Islet precursor cell (in vitro differentiated cells): ENCODE measurements at places on chromosomes 2 and 18.

GRCh38 chr2:138086576-138086975 is 122.3 kb downstream of the HNMT start:
- no peak for DNase-seq

- no peak for DNase-seq
Measured at GRCh38 chr2:45699032-45699658, 47.7 kb downstream of the PRKCE start.

- DNase-seq: peak; percentile 40
Measured at GRCh38 chr18:58386780-58387179, 242.1 kb downstream of the ALPK2 start.

GRCh38 chr2:230828272-230828961 is 36.3 kb upstream of the ITM2C start:
- DNase-seq: no peak

GRCh38 chr2:26986576-26986975 is 16.1 kb downstream of the MAPRE3 start:
- no peak for DNase-seq

- DNase-seq: peak; percentile 35
Measured at GRCh38 chr18:49855711-49856415, 42.5 kb upstream of the ACAA2 start.

- DNase-seq: no peak
Measured at GRCh38 chr2:51344886-51345285, 313.0 kb upstream of the NRXN1 start.

- peak; percentile 51 for DNase-seq
Measured at GRCh38 chr2:1136067-1136466, 185.4 kb downstream of the SNTG2 start.

- DNase-seq: no peak
Measured at GRCh38 chr18:9387891-9388290, 53.3 kb downstream of the TWSG1 start.

- no peak for DNase-seq
Measured at GRCh38 chr18:681985-682384, 24.5 kb downstream of the TYMS start.

DNA sequence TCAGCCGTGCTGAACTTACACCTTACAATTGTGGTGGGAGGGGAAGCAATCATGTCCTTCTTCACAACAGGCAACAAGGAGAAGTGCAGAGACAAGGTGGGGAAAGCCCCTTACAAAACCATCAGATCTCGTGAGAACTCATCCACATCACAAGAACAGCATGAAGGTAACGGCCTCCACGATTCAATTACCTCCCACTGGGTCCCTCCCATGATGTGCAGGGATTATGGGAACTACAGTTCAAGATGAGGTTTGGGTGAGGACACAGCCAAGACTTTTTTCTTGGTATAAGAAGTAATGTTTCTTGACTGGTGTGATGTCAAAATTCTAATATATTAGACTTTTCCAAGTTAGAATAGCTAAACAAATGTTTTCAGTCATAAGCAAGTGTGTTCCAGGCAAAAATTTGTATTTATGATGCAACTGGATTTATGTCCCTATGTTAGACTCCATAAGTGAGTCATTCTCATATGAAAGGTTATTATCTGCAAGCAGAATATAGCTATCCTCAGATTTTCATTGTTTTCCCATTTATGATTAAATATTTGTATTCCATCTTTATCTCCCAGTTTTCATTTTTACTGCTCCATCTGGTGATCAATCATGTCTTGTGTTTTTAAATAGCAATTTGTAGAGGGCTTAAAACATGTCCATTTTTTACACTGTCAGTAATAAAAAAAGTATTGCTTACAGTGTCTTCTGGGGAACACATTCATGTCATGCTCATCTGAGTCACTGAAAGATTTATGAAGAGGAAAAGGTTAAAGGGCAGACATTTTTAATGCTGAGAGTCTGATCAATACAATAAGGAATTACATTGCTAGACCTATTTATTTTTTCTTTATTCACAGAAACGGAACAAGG is 995.2 kb upstream of the CDH2 start:
- DNase-seq: no peak

DNA sequence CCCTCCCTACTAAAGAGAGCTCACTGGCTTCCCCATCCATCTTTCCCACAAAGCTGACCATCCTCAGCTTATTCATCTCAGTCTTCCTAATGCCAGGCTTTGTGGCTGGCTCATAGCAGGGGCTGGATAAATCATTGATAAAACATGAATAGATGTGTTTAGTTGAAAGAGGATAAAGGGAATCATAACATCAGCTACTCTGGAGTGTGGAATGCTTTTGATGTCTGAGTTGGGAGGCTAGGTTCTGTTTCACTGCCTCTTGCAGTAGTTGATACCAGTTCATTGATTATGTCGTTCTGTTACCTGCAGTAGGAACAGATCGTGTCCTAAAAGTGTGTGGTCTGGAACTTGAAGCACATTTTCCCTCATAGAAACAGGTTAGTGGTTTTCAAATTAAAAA is 66.3 kb upstream of the HK2 start:
- DNase-seq: no peak

DNA sequence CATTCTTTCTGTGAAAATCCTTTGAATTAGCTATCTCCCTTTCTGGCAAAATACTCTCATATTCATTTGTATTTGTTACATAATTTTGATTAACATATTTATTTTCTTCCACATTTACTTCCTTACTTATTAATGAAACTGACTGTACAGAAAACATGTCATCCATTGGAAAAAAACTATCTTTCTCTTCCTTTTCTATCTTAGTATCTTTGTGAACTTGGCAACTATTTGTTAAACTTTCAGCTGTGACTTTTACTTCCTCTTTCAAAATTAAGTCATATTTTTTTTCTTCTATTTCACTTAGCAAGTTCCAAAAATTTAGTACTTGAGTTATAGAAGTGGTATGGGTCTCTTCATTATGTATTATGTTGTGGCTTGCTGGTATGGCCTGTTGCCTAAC is 2.6 kb downstream of the RAD51AP2 start:
- no peak for DNase-seq

DNA sequence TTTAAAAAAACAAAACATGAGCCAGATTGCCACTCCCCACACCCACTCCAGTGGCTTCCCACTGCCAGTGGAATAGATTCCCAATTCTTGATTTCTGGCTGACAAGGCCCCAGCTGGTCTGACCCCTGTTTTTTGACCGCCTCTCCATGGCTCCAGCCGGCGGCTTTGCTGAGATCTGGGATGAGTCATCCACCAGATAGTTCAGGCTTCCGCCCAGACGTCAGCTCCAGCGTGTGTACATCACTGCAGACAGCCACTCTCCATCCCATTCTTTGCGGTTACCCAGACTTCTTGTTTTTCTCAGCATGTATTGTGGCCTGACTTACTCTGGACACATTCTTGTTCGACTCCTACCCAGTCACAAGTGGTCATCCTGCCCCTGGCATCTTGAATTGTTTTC is 227.9 kb downstream of the GBX2 start:
- DNase-seq: peak; percentile 92

DNA sequence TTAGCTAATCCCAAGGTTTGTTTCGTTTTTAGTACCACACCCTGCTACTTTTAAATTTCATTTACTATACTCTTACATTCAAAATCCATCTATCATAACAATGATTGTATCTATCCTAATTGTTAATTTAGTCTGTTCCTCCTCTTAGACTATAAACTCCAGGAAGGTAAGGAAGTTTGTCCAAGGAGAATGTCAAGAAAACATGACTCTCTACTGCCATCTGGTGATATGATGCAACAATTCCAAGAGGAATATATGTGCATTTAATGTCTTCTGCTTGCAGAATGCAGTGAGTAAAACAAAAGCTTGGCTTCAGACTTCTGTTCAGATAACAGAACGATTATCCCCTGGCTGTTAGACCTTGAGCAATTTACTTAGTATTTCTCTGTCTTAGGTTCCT is 1267.1 kb downstream of the LRP1B start:
- no peak for DNase-seq

DNA sequence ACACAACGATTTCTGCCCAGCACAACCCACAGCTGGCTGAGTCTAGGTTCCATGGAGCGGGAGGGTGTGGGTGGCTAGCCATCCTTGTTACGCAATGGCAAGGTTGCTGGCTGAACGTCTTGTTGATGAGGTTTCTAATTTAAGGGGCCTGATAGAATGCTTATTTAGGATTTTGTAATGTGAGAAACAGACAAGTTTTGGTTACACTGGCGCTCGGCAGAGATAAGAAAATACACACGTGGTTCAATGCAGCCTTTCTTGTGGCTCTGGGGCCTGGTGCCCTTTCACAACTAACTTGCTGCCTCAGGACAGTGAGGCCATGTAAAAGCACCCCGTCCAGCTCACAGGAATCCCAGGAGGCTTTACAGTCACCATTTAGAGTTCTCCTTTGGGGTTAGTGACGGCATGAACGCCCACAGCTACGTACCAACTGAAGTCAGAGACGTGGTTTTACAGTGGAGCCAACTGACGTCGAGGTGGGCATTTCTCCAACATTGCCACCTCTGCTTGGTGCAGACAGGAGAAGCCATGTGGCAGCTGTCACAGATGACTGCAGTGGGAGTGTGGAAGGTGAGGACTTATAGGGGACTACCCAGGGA is 29.7 kb upstream of the PIEZO2 start:
- DNase-seq: no peak

GRCh38 chr2:241437179-241437578 is 71.2 kb downstream of the STK25 start:
- DNase-seq: no peak

DNA sequence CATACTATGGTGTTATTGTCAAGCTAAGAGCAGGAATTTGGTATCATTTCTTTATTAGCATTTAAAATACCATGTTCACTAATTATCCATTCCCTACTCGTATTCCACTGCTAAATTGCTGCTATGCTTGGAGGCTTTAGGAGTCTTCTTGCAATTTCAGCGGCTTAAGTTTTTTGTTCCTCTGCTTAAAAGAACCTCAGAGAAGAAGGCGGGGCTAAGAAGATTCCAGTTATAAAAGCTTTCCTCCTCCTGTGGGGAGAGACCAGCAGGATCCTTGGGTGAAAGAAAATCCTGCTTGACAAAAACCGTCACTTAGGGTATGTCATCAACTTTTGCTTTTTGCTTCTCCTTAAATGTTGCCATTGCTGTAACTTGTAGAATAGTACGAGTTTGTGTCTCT is at the start of gene TRPM8:
Gene TRPM8 (plus strand): TSS at position 258 of the 400 bp plus-strand sequence. CDS start 9,165 bp downstream, outside the sequence.
- no peak for DNase-seq

- peak; percentile 67 for DNase-seq
Measured at GRCh38 chr2:159616286-159616701, at the start of gene BAZ2B. TSS of gene BAZ2B (minus strand) at chr2:159616548. CDS start at chr2:159478719, 137,829 bp downstream.

- no peak for DNase-seq
Measured at GRCh38 chr2:24978661-24979060, 6.9 kb upstream of the DNAJC27 start.

- no peak for DNase-seq
Measured at GRCh38 chr2:240784629-240785423, 35.2 kb downstream of the KIF1A start.

- no peak for DNase-seq
Measured at GRCh38 chr2:45141883-45142866, 132.9 kb upstream of the SIX2 start.

- DNase-seq: peak; percentile 45
Measured at GRCh38 chr18:76660571-76661192, 161.7 kb upstream of the ZNF236 start.

- no peak for DNase-seq
Measured at GRCh38 chr2:18104595-18105224, 226.2 kb downstream of the KCNS3 start.

GRCh38 chr2:151560289-151560688 is 150.6 kb downstream of the RIF1 start:
- peak; percentile 93 for DNase-seq

GRCh38 chr2:206718296-206718695 is at the start of gene DYTN:
TSS of gene DYTN (minus strand) at chr2:206718396. CDS start at chr2:206718279, 117 bp downstream.
- DNase-seq: no peak

DNA sequence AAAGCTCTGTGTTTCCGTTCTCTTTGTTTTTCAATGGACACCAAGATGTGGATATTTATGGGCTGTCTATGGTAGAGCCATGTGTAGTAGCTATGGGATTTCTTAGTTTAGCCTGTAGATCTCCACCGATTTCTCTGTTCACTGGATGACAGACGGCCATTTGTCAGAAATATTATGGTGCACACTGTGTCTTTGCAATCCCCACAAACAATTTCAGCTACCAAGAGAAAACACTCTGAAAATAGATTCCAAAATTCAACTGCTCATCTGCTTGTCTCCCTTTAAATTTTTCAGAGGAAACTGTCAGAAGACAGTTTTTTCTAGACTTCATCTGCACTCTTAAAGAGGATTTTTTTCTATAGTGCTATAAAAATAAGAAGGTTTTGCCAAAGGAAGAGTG is 166.8 kb downstream of the CD226 start:
- no peak for DNase-seq

GRCh38 chr18:79523736-79524180 is 128.0 kb downstream of the NFATC1 start:
- no peak for DNase-seq

DNA sequence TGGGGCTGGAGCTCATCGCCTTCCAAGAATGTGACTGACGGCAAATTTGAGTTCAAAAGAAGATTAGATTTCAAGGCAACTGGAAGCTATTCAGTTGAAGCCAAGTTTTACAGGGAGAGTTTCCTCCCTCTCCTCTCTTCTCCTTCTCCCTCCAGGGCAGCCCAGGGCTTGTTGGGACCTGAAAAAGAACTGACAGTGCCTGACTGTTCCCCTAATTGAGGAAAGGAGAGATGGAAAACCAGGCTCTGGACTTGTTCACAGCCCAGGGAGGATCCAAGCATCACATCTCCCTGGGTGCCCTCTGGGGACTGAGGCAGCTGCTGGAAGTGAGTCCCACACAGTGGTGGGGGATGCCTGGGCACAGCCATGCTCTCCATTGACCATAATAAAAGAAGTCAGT is 88.1 kb downstream of the THNSL2 start:
- no peak for DNase-seq

- no peak for DNase-seq
Measured at GRCh38 chr2:43399515-43400264, 173.3 kb upstream of the ZFP36L2 start.

DNA sequence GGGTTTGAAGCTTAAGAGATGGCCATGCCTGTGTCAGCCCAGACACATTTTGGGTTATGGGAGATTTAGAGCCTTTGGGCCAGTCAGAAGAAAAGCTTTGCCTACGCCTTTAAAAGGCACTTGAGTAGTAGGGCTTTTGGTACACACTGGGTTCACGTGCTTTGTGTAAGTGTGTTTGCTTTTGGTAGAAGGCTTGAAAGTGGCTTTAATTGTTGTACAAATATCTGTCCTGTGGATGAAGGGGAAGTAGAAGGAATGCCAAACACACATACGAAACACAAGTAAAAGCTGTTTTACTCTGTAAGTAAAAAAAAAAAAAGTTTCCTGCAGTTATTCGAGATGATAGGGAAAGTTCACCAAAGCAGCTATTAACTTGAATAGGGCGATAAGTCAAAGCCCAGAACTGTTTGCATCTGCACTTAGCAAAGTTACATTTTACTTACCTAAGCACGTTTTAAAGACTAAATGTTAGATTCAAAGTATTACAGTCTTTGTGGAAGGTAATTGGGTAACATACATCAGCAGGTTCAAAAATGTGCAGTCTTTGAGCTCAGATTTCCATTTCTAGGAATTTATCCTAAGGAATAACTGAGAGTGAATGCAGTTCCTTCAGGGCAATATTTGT is 75.4 kb downstream of the STK25 start:
- DNase-seq: no peak
